Adipocyte (in vitro differentiated cells): ENCODE measurements at places on chromosomes 3 and 15.

DNA sequence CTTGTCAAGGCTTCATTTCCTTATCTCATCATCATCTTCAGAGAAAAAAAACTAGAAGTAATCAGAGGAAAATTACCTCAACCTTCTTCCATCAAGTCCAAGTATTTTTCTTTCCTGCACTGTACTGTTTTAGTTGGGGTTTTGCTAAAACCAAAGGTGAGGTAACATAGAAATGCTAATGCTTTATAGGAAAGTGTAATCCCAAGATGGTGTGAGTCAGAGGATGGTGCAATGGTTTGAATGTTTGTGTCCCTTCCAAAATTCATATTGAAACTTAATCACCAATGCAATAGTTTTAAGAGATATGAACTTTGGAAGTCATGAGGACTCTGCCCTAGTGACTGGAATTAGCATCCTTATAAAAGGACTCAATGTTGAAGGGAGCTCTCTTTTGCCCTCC, 79.5 kb downstream of the KBTBD8 start:
- peak; percentile 62 for DNase-seq

GRCh38 chr15:62894322-62895085, 148.0 kb upstream of the TPM1 start:
- DNase-seq = no peak

DNA sequence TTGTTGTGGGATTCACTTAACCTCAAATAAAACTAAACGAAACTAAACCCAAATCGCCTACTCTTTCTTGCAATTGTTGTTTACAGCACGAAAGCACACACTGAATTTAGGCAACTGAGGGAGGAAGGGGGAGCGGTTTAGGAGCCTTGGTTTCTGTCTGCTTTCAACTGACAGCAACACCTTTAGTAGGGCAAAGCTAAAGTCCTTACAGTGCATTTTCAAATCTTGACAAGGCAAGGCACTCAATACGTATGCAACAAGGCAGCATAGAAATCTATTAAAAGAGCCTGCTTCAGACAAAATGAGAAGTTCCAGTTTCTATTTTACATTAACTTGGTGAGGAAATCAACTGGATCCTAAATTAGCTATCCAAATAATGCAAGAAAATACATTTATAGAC, 174.6 kb downstream of the CHST2 start:
- DNase-seq = no peak

DNA sequence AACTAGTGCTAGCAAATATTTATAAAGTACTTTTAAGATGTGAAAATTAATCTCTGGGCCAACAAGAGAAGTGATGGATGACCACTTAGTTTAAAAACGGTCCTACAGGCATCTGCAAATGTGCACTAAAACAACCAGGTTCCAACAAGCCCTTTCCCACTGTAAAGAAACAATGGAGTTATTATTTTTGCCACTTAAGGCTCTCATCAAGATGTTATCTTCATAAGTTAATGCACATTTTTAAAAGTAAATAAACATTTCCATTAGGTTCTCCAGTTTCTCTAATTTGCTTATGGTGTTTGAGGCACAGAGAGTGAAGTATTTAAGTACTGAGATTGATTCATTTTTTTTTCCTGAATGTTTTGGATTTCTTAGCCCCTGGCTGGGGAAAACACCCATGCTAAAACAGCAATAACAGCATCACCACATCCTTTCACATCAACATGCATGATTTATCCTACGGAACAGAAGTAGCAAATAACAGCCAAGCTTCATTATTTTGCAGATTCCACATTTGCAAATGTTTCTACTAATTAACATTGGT, 20.8 kb downstream of the ABI3BP start:
- DNase-seq = no peak

DNA sequence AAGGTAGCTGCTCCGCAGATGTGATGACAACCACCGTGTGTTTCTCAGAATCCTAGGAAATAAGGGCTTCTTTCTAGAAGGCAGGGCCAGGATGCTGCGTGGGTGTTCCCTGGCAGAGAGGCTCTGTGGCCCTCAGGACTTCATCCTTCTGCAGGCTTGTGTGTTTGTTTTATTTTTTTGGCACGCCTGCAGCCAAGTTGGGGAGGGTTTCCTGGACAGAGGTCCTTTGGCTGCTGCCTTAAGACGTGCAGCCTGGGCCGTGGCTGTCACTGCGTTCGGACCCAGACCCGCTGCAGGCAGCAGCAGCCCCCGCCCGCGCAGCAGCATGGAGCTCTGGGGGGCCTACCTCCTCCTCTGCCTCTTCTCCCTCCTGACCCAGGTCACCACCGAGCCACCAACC, at the start of gene CLEC3B:
Gene CLEC3B, plus strand, starts transcription at position 266 of the 400 bp plus-strand sequence. Its CDS starts 60 bp downstream, at position 326.
- DNase-seq = peak; percentile 65

DNA sequence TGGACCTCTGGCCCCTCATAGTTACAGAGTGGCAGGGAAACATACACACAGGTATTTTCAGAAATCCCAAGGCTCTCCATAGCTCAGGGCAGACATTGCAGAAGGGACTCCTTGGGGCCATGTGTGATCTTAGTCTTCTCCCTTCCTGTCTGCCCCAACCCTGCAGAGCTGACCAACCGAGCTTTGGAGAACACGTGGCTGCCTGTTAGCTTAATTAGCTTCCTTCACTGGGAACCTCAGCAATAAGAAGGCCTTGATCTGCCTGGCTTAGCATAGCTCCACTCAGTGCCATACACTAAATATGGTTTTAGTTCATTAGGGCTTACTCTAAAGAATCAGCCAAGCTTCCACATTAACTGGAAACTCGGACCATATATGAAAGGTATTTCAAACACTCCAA, 12.3 kb downstream of the LYZL4 start:
- no peak for DNase-seq

GRCh38 chr3:50417637-50418033, 58.3 kb upstream of the TMEM115 start:
- no peak for DNase-seq

DNA sequence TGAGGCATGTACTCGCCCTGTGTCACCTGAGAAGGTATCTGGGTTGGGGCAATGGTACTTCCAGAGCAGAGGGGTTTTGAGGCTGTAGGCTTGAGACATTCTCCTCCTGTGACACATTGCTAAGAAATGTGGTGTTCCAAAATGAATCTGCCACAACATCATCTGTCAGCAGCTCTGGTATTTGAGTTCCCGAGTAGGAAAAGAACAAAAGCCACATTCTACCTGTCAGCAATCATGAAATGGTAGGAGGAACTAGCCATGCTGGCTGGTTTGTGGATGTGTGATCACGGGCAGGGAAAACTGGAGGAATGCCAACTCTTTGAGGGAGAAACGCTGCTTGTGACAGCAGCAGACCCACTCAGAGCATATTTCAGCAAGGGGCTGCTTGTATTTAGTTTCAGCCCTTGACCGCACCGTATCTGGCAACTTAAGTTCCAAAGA, 579.4 kb upstream of the TBL1XR1 start:
- peak; percentile 39 for DNase-seq

DNA sequence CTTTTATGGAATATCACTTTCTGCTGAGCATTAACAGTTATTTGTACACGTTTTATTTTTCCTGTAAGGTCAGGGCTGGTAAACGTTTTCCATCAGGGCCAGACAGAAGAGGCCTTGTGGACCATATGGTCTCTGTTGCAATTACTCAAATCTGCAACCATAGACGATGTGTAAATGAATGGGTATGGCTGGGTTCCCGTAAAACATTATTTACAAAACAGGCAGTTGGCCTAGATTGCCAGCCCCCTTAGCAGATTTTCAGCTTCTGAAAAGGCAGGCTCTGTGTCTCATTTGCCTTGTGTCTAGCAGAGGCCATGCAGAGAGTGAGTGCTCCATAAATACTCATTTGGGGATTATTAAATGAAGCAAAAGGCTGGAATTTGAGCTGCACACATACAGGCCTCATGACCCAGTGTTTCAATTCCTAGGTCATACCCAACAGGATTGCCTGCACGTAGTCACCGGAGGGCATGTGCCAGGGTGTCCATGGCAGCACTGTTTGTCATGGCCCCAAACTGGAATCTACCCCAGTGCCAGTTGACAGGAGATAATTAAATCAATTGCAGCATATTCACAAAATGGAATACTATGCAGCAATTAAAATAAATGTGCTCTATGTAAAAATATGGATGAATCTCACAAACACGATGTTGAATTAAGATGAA, 51.3 kb downstream of the GPD1L start:
- DNase-seq = no peak

DNA sequence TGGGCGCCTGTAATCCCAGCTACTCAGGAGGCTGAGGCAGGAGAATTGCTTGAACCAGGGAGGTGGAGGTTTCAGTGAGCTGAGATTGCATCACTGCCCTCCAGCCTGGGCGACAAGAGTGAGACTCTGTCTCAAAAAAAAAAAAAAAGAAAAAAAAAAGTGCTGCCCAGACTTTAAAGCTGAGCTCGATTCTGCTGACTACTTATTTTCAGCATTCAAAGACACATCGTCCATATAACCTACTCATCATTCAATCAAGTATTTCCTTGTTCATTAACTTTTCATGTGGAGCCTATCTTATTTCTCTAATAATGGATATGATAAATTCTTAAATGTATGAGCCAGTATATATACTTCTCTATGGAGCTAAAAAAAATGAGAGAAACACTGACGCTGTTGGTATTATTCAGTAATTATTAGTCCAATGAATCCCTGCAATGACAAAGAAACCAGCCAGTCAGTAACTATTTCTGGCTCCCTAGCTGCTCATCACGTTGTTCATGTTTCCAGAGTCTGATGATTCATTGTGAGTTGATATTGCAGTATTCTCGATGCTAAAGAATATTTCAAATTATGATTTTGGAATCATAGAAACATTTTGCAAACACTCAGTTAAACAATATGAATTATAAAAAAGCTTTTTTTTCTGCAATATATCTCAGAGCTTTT, 111.9 kb downstream of the RAP2B start:
- peak; percentile 51 for DNase-seq
